ENCODE measurements at places on chromosomes 7 and 10.
A peak's percentile ranks its signal among the peaks of the same experiment; 100 is the strongest.

DNA sequence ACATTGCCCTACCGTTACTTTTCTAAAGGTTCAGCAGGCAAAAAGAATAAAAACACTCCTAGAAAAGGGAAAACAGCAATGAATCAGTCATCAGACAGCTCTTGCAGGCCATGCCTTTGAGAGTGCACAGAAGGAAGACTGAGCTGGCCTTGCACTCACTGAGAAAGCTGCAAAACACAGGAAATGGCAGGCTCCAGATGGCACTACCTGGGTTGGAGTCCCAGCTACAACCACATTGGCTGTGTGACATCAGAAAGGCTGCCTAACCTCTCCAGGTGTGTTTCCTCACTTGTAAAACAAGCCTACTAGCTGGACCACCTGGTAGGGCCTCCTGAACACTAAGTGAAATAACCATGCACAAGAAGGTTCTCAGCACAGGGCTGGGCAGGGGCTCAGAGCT, 113.7 kb downstream of the SFMBT2 start:
- no peak for DNase-seq

DNA sequence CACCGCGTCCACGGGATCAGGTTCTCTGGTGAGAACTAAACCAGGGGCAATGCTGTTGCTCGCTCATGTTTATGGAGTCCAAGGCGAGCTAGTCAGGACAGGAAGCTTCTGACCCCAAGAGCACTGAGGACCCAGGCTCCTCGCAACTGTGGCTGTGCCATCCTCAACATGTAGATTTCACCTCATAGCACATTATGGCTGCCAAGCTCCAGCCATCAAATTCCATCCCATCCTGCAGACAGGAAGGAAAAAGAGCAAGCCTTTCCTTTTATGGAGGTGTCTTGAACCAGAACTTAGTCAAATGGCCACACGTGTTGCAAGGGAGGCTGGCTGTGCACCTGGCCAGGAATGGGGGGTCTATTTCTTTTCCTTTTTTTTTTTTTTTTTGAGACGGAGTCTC, 16.1 kb upstream of the NKX6-2 start:
- no peak for DNase-seq

- no peak for DNase-seq
Measured at GRCh38 chr10:91885362-91886079, 23.8 kb downstream of the FGFBP3 start.

- DNase-seq: no peak
Measured at GRCh38 chr10:60643874-60644273, 134.4 kb upstream of the CDK1 start.

- no peak for DNase-seq
Measured at GRCh38 chr7:2892549-2892948, 48.4 kb upstream of the GNA12 start.

GRCh38 chr7:111096997-111097396, 6.1 kb downstream of the LRRN3 start:
- DNase-seq: peak; percentile 65

- DNase-seq: no peak
Measured at GRCh38 chr10:76126607-76127527, 695.4 kb downstream of the LRMDA start.

DNA sequence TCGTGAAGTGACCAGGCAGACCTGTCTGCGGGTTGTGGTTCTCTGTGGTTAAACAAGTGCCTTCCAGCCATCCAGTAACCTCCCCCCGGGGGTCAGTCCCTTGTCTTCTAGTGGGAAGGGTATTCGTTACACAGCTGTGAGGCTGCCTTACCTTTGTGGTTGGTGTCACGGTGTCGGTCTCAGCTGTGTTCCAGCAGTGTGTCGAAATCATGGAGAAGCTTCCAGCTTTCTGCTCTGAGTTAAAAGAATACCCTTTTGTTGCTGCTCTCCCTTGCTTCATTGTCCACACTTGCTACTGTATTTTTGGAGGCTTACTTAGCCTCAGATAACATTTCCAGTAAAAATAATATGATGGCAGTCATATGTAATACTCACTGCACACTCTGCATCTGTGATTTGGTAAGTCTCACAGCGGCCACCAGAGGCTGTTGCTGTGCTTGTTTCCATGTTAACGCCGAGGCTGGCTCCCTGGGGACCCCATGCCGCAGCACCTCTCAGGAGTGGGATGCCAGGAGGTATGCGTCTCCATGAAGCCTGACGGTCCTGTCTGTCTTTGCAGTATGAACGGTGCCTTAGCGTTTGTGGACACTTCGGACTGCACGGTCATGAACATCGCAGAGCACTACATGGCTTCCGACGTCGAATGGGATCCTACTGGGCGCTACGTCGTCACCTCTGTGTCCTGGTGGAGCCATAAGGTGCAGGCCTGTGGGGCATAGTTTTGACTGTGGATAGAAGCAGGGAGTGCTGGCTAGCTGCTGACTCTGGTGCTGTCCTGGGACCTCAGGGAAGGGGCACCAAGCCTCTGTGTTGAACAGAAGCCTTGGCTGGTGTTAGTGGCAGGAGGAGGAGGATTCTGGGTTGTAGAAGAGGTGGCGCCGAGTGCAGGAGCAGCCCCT, 20.5 kb downstream of the EIF3B start:
- DNase-seq: no peak

DNA sequence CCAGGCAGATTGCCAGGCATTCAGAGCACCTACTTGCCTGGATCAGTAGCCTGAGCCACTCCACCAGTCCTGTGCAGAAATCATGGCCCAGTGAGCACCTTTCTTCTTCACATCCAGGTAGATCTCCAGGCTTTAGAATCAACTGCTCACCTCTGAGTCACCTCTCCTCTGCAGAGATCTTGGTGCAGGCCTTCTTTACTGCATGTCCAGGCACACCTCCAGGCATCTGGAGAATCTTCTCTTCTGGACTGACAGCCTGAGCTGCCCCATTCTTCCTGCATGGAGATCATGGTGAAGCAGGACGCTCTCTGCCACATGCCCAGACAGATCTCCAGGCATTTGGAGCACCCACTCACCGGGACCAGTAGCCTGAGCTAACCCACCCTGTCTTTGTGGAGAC, 894.5 kb upstream of the MBL2 start:
- no peak for DNase-seq

- no peak for DNase-seq
Measured at GRCh38 chr10:124138195-124138882, 44.9 kb upstream of the CHST15 start.

Measured in neuronal stem cell (in vitro differentiated cells).